Glomerular endothelial cell (primary cell): ENCODE measurements at places on chromosomes 1 and 21.

GRCh38 chr1:28297826-28298225 lies 31.0 kb upstream of the MED18 start:
- no peak for DNase-seq

DNA sequence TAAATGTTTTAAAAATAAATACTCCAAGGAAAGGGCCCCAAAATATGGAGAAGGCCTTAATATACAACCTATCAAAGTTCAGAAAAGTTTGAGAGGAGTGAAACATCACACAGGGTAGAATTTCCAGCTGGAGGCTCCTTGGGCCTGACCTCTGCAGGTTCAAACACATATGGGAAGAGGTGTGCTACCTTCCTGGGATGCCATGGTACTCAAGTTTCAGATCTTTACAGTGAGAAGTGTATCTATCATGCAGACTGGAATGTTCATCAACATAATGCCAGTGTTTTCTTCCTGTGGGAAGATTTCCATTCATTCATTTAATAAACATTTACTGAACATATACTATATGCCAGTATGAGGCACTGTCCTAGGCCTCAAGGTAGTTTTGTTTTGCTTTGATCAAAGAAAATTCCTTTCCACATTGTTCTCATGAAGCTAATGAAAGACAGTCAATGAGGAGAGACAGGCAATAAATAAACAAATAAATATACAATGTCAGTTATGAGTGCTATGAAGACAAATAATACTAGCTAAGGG lies 14.6 kb upstream of the ADAR start:
- DNase-seq = no peak

GRCh38 chr1:1669468-1670440 lies 10.9 kb upstream of the CDK11B start:
- no peak for DNase-seq

- DNase-seq = no peak
These were observed 60.2 kb downstream of the PBX1 start for GRCh38 chr1:164619006-164619784.

DNA sequence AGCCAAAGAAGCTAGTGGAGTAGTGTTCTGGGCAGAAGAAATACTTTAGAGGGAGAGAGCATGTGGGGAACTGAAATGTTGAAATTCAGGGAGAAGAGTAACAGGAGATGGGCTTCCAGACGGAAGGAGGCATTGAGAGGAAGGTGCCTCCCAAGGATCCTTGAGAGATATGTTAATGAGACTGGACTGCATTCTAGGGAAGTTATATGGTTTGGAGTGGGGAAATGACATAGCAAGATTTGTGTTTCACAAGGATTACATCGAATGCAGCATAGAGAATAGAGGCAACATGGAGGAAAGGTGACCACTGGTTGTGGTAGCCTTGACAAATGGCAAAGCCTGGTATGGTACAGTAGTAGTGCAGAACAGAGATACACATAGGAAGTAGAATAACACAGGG lies 160.5 kb upstream of the HMCN1 start:
- DNase-seq = no peak

GRCh38 chr1:78370779-78371482 lies 119.8 kb upstream of the PTGFR start:
- DNase-seq = no peak

GRCh38 chr21:42839271-42840231 lies 39.8 kb downstream of the WDR4 start:
- DNase-seq = no peak
